ENCODE measurements at places on chromosomes 5 and 9. TPM values are rescaled to one million over a fixed set of nuclear protein-coding genes. Genes with fewer than 3 reads are reported as not detected.

The TRAF1 gene
- total RNA-seq, result 9.3 TPM

The TEK gene
- total RNA-seq, result 15.5 TPM

The ANKRD31 gene
- under 0.01 TPM for total RNA-seq

The OCLN gene
- 1.1 TPM for total RNA-seq

The FYB1 gene
- total RNA-seq, result 0.03 TPM

The PCDHB11 gene
- total RNA-seq, result 0.69 TPM

The SMIM23 gene
- total RNA-seq, result not detected

The CCDC180 gene
- total RNA-seq, result 0.76 TPM

The TERT gene
- total RNA-seq, result not detected

The ZCCHC10 gene
- total RNA-seq, result 9.3 TPM

The BAAT gene
- total RNA-seq, result 0.07 TPM

The PHF24 gene
- total RNA-seq, result 0.10 TPM

The PRRX2 gene
- 17.9 TPM for total RNA-seq

The SPATA31D4 gene
- not detected for total RNA-seq

The BTNL3 gene
- not detected for total RNA-seq

The PLAA gene
- total RNA-seq, result 47.8 TPM

The PCDHA12 gene
- 0.33 TPM for total RNA-seq

The BDP1 gene
- 23.8 TPM for total RNA-seq

The EMB gene
- total RNA-seq, result 2.4 TPM

The HMHB1 gene
- total RNA-seq, result not detected

The ORM2 gene
- total RNA-seq, result not detected

The MEGF10 gene
- total RNA-seq, result 3.0 TPM

The MCTP1 gene
- 1.3 TPM for total RNA-seq

The IFNB1 gene
- not detected for total RNA-seq

The NR5A1 gene
- not detected for total RNA-seq

The FOXD4L6 gene
- 0.17 TPM for total RNA-seq

The RXRA gene
- 27.6 TPM for total RNA-seq

The NEUROG1 gene
- not detected for total RNA-seq

The FAM151B gene
- 7.4 TPM for total RNA-seq

The SPINK4 gene
- total RNA-seq, result 0.91 TPM

The IRGM gene
- total RNA-seq, result 0.13 TPM

The LCN9 gene
- not detected for total RNA-seq

The FAM169A gene
- total RNA-seq, result 0.13 TPM

The OGN gene
- total RNA-seq, result 24.7 TPM

The CDO1 gene
- 10.9 TPM for total RNA-seq

The IFNA21 gene
- not detected for total RNA-seq

The TAF1L gene
- total RNA-seq, result under 0.01 TPM

The RFK gene
- 15.1 TPM for total RNA-seq

The GOLM1 gene
- total RNA-seq, result 66.2 TPM
